AML-193 (cell line): ENCODE measurements at places on chromosomes 11 and 22.

DNA sequence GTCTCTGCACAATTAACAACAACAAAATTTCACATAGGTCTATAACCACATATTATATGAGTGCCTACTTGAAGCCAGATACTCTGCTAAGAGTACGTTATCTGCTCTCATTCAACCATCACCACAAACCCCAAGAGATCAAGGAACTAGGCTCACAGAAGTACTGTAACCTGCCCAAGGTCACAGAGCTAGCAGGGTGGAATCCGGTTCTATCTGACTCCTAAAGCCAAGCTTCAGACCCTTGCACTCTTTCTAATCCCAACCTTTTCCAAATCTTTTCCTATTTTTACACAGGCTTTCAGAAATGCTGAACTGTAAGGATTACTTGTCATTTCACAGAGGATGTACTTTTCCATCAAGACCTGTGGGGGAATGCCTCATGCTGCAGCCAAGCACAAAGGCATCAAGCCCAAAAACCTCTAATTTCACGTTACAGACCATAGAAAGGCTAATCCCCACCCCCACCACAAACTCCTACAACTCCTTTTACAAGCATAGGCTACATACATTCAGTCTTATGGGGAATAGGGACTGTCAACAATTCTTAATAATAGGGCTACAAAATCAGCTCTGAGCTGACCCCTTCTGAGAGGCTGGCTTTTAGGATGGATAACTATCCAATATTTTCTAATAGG is 927 bp downstream of the PRCP start:
- peak; percentile 20 for DNase-seq

DNA sequence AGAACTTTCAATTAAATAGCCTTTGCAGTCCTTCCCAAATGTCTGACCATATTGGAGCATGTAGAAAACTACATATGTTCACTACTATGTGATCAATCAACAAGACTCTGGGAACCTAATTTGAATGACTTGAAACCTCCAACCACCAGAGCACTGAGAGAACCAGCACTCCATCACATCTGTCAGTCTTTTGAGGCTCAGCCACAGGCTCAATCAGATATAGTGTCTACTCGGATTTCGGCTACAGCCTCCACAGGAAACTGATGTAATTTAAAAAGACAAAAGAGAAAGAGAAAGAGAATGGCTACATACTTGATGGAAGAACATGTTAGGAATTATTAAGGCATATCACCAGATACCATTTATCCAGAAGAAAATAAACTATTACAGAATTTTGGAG is 859.0 kb downstream of the FAM181B start:
- DNase-seq: no peak

DNA sequence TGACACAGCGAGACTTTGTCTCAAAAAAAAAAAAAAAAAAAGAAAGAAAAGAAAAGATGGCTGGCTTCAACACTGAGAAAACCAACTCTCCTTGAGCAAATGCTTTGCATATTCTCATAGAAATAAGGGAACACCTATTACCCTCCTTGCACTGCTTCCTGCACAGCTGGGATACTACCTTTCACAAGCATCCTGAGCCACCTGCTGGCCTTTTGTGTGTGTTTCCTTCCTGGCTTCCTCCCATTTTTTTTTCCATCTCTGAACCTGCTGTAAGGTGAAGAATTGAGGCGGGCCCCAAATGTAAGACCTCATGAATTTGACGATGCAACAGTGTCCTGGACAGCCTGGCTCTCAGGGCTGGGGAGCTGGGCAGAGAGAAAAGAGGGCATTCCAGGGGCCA is 1.9 kb upstream of the RFPL3 start:
- DNase-seq: no peak

GRCh38 chr11:3959015-3959902 is 103.8 kb downstream of the STIM1 start:
- DNase-seq: no peak

DNA sequence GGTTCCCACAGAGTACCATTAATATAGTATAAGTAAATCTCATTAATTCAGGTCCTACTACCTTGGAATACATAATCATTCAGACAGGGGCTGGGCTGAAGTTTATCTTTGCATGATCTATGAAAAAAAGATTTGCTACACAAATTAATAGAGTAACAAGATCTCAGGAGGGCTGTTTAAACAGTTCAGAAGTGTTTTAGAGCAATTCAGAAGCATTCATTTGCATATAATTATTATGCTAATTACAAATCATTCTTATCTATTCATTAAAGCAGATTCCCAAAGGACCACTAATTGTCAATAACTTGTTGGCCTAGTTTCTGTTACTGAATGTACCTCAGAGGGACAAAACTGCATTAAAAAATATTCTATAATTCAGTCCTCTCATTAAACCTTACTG is 40.5 kb downstream of the PITPNB start:
- DNase-seq: no peak

DNA sequence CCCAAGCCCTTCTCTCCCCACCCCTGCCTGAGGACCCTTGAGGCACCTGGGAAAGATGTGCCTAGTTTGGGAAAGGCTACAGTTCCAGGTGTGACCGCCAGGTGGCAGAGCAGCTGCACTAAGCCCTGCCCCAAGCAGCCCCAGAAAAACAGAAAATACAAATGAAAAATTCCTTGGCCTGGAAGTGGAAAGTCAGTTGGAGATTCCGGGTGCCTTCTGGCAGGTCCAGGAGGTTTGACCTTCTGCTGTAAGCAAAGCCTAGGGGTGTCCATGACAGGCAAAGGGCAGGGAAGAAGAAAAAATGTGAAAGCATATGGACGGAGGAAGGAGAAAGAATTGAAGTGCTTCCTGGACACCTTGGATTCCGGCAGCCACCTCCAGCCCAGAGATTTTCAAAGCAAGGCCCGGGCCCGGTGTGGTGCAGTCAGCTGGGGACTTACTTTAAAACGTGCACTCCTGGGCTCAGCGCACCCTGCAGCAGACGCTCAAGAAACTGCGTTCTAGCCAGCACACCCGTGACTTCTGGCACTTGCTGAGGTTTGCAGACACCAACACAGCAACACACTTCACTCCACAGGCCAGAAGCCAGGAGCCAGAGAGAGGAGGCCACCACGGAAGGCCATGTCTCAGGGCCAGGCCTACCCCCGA is 37.3 kb upstream of the SLC22A12 start:
- peak; percentile 23 for DNase-seq

DNA sequence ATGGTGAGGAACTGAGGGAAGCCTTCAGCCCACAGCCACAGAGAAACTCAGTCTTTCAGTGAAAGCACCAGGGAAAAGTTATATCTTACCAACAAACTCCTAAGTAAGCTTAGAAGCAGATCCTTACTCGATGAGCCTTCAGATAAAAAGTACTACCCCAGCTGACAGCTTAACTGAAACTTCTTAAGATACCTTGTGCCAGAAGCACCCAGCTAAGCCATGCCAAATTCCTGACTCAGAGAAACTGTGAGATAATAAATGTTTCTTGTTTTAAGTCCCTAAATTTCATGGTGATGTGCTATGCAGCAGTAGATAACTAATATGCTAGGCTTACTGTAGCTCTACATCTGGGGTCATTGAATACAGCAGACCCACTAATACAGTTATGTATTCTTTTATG is 2025.0 kb downstream of the LRRC4C start:
- DNase-seq: no peak

DNA sequence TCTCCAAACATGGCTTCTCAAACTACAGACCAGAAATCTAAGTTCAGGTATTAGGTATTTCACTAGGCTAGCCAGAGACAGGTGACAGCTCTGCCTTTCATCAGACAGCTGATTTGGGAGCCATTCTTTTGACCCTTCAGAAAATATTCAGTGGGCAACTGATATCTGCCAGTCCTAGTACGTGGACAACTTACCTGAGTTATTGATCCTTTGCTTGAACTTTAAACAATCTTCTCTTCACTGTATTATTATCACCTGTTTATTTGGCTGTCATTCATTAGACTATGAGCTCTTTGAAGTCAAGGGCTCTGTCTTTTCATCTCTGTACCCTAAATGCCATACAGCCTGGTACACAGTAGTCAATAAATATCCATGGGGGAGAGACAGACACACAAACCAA is 17.2 kb downstream of the TRIM66 start:
- no peak for DNase-seq

GRCh38 chr11:91136631-91137030 is 913.8 kb upstream of the CHORDC1 start:
- DNase-seq: no peak

GRCh38 chr11:94171693-94172440 is 43.2 kb downstream of the PANX1 start:
- peak; percentile 37 for DNase-seq

DNA sequence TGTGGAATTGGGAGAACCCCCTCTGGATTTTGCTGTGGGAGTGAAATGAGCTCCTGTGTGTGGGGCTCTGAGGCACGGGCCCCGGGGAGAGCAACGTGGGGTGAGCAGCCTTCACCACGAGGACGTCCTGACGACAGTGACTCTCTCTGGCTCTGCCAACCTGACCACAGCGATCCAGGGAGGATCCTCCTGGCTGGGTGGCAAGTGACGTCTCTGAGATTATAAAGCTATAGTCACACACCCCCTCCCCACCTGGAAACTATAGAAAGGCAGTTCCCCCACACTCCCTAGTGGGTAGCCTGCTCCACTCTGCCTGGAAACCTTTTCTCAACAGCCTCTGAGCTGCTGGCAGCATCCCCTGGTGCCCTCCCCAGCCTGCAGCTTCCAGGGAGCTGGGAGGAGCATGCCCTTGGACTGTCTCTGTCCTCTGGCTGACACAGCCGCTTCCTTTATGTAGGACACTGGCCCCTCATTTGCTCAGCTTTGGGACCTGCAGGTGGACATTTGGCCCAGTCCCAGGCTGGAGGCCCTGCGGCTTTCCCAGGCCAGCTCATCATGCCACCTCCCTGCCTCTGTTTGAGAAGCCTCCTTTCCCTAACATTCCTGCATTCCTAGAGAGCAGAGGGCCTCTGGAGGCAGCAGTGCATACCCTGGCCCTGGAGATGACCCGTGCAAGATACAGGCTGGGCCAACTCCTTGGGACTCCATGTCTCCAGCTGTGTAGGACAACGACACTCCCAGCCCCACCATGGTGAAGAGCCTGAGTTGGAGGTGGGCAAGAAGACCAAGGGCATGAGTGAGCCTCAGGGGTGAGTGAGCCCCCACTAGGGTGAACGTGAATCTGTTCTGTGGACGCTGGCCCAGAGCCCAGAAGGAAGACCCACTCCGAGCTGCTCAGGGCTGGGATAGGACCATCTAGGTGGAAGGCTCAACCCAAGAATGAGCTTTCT is 314.0 kb downstream of the NTM start:
- DNase-seq: no peak

- DNase-seq: no peak
Observed at GRCh38 chr11:95517453-95517852, 272.1 kb downstream of the FAM76B start.

DNA sequence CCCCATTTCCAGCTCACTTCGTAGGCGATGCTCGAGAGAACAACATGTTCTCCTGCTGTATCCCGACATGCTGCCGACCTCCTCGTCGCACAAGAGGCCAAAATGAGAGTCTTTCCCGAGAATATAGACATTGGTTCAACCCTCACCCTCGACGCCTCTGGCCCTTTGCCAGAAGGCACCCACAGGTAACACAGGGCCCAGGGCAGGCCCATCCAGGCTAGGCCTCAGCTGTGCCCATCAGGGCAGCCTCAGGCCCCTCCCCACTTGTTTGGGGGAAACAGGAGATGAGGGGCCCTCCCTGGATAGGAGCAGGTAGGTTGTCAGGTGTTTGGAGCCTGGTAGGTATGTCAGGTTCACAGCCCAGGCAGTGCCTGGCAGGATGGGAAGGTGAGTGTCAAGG is 2.7 kb upstream of the RGL4 start:
- no peak for DNase-seq
